IMR-90 (cell line): ENCODE measurements at places on chromosomes 16 and 17. TPM values are rescaled to one million over a fixed set of nuclear protein-coding genes. Genes with fewer than 3 reads are reported as not detected.

Gene CACNA1H
- 1.6 and 1.7 TPM in 2 replicates for total RNA-seq

Gene ATMIN
- total RNA-seq: 38.9 and 45.9 TPM in 2 replicates

Gene PRAC2
- total RNA-seq: not detected in 2 replicates

Gene TBC1D3G
- not detected in 2 replicates for total RNA-seq

Gene TRPV3
- total RNA-seq: under 0.01 and 0.18 TPM in 2 replicates

Gene PIPOX
- total RNA-seq: 1.1 and 1.3 TPM in 2 replicates

Gene MYL11
- not detected in 2 replicates for total RNA-seq

Gene GRAPL
- total RNA-seq: not detected in 2 replicates

Gene KCNH6
- total RNA-seq: 0.18 and 0.28 TPM in 2 replicates

Gene C16orf96
- not detected in 2 replicates for total RNA-seq

Gene NPIPA1
- total RNA-seq: 8.1 and 10.3 TPM in 2 replicates

Gene FOXN1
- total RNA-seq: not detected in 2 replicates

Gene NEUROD2
- not detected in 2 replicates for total RNA-seq

Gene ZNF629
- total RNA-seq: 9.1 and 9.4 TPM in 2 replicates

Gene CACNG3
- total RNA-seq: not detected in 2 replicates
